ENCODE measurements at places on chromosomes 3 and 15. TPM values are rescaled to one million over a fixed set of nuclear protein-coding genes. Genes with fewer than 3 reads are reported as not detected.

The SLC22A14 gene
- not detected for total RNA-seq

The GOLGA8H gene
- total RNA-seq = 2.1 TPM

GRCh38 chr3:19539518-19540392 is 391.4 kb downstream of the KCNH8 start:
- no peaks in the 10 kb centered on the region for H3K36me3 ChIP-seq
- H3K27me3 ChIP-seq = peaks cover 2% of the 10 kb centered on the region
- H3K4me1 ChIP-seq = no peaks in the 10 kb centered on the region
- H3K27ac ChIP-seq = no peak overlapping the region
- H3K4me3 ChIP-seq = no peak overlapping the region
- no peak for DNase-seq

- no peak overlapping the region for H3K4me3 ChIP-seq
- H3K4me1 ChIP-seq = no peaks in the 10 kb centered on the region
- H3K27me3 ChIP-seq = no peaks in the 10 kb centered on the region
- H3K27ac ChIP-seq = no peak overlapping the region
Observed at GRCh38 chr3:21562243-21562642, 188.8 kb downstream of the ZNF385D start.

- H3K4me1 ChIP-seq = peaks cover 24% of the 10 kb centered on the region
- DNase-seq = no peak
- H3K36me3 ChIP-seq = no peaks in the 10 kb centered on the region
- no peak overlapping the region for H3K27ac ChIP-seq
Observed at GRCh38 chr3:78754066-78754743, 1013.6 kb downstream of the ROBO1 start.

GRCh38 chr3:160956785-160957184 is 148.4 kb downstream of the B3GALNT1 start:
- no peak overlapping the region for H3K27ac ChIP-seq
- no peak for DNase-seq
- peaks cover 5% of the 10 kb centered on the region for H3K4me1 ChIP-seq

- DNase-seq = peak; percentile 17
- peaks cover 35% of the 10 kb centered on the region for H3K4me1 ChIP-seq
- no peaks in the 10 kb centered on the region for H3K27me3 ChIP-seq
Observed at GRCh38 chr15:57138349-57138788, 219.9 kb downstream of the TCF12 start.

GRCh38 chr3:126307591-126308393 is 49.4 kb downstream of the KLF15 start:
- DNase-seq = no peak
- no peak overlapping the region for H3K4me3 ChIP-seq
- H3K36me3 ChIP-seq = no peaks in the 10 kb centered on the region
- no peaks in the 10 kb centered on the region for H3K4me1 ChIP-seq
- H3K27ac ChIP-seq = no peak overlapping the region

DNA sequence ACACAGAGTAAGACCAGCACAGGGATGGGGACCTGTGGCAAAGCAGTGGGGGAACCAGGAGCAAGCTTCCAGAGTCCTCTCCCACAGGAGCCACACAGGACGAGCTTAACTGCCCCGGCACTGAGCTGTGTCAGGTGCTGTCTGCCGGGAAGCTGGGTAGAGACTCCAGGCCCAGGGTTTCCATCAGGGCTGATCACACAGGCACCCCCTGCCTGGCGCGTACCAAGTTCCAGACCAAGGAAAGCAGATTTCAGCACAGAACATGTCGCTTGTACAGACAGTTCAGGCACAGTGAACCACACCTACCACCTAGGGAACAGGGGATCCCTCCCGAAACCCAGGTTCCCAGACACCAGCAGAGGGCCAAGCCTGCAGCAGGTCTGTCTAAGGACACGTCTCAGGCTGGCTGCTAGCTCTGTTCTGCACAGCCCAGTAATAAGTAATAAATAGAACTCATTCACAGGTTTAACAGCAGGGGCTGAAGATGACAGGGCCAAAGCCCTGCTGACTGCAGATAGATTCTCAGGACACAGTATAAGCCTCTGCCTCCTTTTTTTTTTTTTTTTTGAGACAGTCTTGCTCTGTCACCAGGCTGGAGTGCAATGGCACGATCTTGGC is 30.2 kb upstream of the OCA2 start:
- H3K4me3 ChIP-seq = no peak overlapping the region
- no peak overlapping the region for H3K27ac ChIP-seq
- no peaks in the 10 kb centered on the region for H3K27me3 ChIP-seq

DNA sequence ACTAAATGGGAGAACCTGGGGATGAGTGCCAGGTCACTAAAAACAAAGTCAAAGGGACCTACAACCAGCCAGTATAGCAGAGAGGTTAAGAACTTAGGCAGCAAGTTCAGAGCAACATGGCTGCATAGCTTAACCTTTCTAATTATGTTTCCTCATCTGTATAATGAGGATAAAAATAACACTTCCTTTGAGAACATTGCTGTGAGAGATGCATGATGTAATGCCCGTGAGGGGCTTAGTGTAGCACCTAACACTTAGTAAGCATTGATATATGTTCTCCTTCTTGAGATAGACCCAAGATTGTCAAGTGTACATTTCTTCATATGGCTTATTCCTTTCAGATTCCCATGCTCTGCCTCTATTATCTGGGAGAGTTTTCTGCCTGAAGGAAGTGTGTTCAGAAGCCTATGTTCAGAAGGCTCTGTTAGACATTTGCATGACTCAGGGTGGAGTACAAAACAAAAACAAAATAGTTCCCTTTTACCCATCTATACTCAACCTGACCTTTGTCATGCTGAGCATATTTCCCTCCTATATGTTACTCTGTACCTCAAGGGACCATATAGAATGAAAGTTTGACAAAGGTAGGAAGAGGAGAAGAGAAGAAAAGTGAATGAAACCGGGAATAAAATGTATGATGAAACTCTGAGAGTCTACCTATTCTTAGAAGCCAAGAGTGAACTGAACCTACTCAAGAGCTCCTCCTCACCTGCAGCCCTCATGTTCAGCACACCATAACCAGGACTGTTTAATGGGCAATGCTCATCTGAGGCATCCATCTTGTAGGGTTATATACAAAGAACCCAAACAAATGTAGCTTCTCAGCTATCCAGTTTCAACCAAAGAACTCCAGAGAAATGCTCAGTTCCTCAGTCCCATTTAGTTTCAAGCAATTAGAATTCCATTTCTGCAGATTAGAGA is 70.7 kb upstream of the KCNMB2 start:
- no peak overlapping the region for H3K4me3 ChIP-seq
- no peaks in the 10 kb centered on the region for H3K36me3 ChIP-seq
- no peaks in the 10 kb centered on the region for H3K27me3 ChIP-seq
- no peaks in the 10 kb centered on the region for H3K4me1 ChIP-seq

- DNase-seq = no peak
- no peaks in the 10 kb centered on the region for H3K36me3 ChIP-seq
- no peaks in the 10 kb centered on the region for H3K27me3 ChIP-seq
- no peak overlapping the region for H3K4me3 ChIP-seq
- no peak overlapping the region for H3K27ac ChIP-seq
Observed at GRCh38 chr3:174531262-174531982, 327.7 kb upstream of the NAALADL2 start.
